Panc1 (cell line): ENCODE measurements at places on chromosomes 5 and 9.

- no peak for DNase-seq
Measured at GRCh38 chr5:132876020-132876759, 2.7 kb downstream of the LEAP2 start.

DNA sequence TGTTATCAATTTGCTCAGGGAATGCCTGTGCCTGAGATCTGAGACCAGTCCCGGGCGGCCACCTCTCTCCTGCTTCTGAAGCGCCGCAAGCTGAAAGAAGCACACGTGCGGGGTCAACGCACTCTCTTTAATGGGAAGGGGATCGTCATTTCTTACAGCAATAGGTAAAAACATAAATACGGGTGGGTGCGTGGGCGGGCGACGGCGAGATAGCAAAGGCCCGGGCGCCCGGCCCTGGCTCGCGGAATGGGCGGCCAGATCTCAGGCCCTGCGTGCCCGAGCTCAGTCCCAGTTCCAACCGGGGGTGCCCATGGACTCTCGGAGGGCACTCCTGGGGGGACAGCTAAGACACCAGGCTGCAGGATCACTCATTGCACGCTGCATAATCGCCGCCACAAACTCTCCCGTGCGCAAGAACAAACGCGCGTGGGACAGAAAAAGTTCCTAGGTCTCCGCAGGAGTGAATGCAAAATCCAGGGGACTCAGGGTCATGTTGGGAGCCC, 3.0 kb downstream of the NKX2-5 start:
- DNase-seq = no peak

GRCh38 chr5:133995341-133995740, 9.4 kb downstream of the VDAC1 start:
- no peak for DNase-seq

DNA sequence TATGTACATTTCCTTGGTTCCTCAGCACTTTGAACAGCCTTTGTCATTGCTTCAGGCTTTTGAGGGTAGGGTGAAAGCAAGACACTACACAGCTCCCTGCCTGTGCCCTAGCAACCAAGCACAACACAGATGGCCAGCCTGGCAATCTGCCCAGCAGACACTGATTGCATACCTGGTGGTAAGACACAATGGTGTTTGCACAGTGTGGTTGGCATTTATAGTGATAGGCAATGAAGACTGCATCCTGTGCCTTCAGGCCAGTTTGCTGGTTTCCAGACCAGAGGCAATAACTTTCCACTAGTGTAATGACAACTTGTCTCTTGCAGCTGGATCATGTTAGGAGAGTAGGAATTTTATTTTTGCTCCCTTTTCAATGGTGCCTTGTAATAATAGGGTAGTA, 144.5 kb upstream of the TNC start:
- DNase-seq = peak; percentile 7

- DNase-seq = peak; percentile 47
Measured at GRCh38 chr9:136485049-136486045, 2.5 kb upstream of the SEC16A start.

DNA sequence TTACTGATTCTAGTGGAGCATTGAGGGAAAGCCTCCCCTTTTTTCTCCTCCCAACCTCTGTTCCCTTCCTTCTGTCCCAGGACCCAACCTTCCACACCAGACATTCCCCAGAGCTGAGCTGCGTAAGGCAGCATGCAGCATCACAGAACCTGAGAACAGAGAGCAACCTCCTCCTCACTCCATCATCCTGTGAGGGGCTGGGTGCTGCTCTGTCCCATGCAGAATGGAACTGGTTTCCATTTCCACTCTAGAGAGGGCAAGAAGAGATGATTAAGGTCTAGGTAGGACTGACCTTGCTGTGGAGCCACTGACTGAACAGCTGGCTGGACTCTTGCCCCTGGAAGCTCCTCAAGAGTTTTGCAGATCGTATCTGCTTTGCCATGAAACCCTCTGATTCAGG, 30.1 kb upstream of the IL7R start:
- no peak for DNase-seq

GRCh38 chr5:173327948-173328843, at the start of gene STC2:
STC2 (minus strand) TSS chr5:173328414; CDS start chr5:173328193, 221 bp downstream.
- DNase-seq = peak; percentile 72

GRCh38 chr5:155886311-155887031, 440.5 kb upstream of the SGCD start:
- no peak for DNase-seq

- DNase-seq = no peak
Measured at GRCh38 chr5:65954200-65954599, 27.8 kb downstream of the ERBIN start.

GRCh38 chr5:61371474-61371873, 39.4 kb downstream of the ZSWIM6 start:
- no peak for DNase-seq
